ENCODE measurements at places on chromosomes 5 and 9.
A peak's percentile ranks its signal among the peaks of the same experiment; 100 is the strongest.

GRCh38 chr5:41869151-41869723 lies 988 bp downstream of the OXCT1 start:
- no peak for DNase-seq

DNA sequence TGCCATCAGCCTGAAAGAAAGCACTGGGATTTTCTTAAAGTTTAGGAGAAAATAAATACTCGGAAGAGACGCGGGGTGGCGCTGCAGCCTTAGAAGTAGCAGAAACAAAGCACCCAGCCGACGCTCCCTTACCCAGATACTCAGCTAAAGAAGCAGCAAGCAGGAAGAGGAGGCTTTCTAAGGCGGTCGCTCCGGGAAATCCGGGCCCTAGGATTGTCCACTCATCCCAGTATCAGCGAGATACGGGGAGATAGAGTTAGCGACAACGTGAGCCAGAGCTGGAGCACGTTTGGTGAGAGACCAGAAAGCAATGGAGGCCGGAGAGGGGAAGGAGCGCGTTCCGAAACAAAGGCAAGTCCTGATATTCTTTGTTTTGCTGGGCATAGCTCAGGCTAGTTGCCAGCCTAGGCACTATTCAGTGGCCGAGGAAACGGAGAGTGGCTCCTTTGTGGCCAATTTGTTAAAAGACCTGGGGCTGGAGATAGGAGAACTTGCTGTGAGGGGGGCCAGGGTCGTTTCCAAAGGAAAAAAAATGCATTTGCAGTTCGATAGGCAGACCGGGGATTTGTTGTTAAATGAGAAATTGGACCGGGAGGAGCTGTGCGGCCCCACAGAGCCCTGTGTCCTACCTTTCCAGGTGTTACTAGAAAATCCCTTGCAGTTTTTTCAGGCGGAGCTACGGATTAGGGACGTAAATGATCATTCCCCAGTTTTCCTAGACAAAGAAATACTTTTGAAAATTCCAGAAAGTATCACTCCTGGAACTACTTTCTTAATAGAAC lies at the start of gene PCDHB2:
Gene PCDHB2, plus strand, starts transcription at position 135 of the 782 bp plus-strand sequence. Its CDS starts 176 bp downstream, at position 311.
- DNase-seq, result no peak

GRCh38 chr5:3835811-3836210 lies 240.2 kb downstream of the IRX1 start:
- DNase-seq, result no peak

DNA sequence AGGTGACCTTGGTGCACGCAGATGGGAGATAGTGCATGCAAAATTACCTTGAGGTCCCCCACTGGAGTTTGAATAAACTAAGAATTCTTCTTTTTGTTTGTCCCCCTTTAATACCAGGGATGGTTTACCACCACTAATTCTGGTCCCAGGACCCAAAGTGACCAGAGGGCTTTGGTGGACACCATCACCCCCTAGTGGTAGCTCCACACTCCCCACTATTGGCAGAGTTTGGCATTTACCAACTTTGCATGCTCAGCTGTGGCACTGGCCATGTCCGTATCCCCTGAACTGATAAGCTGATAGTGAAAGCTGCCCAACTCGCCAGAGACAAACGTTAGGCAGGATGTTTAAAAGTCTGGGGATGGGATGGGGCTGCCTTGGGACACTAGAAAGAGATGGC lies 3.3 kb downstream of the ASTN2 start:
- no peak for DNase-seq

DNA sequence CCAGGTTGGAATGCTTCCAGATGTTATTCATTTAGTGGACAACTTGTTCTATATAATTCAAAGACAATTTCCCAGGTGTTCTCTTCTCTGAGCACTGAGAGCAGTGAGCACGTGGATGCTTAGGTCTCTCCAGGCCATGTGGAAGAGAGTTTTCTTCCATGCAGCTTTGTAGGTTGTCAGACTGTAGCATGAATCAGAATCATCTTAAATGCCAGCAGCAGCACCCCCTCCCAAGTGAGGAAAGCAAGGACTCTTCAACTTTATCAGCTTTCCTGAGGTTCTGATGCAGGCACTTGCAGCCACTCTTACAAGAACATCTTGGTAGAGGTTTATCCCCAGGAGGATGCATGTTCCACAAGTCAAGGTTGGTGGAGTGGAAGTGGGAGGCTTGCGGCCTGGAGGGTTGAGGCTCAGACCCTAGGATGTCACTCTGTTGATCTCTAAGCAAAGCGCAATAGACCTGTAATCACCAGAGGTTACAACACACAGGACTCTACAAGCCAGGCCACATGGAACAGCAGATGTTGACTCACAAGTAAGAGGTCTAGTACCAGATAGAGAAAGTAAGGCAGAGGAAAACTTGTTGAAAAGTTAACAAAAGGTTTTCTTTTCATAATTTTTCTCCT lies 47.7 kb downstream of the UGCG start:
- DNase-seq, result no peak

DNA sequence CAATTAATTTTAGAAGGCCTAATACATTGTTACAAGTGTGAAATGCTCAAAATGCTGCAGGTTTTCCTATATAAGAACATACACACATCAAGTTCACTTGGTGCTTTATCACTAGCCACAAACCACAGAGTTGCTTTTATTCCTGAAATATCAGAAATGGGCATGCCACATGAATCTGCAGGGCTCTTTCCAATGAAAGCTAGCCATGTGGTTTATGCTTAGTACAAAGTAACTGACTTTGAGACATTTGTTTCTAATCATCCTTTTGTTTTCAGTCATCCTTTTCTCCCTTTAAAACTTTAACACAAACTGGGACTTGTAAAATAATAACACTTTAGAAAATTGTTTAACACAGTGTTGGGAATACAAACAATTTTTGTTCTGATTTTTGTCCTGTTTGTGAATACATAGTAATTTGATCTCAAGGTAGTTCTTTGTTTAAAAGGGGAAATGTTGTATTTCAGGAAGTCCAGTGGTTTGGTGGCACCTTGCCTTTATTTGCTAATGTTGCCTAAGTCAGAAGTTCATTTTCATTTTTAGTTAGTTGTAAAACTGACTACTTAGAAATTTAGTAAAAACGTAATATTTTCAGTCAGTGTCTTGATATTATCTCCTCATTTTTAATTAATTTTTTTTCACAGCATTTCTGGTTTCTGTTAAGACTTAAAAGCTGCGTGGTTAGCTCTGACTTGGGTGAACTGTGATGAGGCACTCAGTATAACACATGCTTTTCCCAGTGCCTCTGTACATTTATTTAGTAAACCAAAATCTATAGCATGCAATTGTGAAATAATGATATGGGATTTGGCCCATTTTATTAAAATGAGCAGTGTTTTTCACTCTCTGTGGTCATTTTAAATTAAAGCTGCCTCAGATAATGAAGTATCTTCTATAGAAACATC lies 18.6 kb downstream of the PRDM6 start:
- DNase-seq, result no peak

- peak; percentile 30 for DNase-seq
Measured at GRCh38 chr9:100505564-100506159, 32.7 kb downstream of the TMEFF1 start.

GRCh38 chr9:85208666-85209065 lies 533.1 kb downstream of the AGTPBP1 start:
- DNase-seq, result no peak

DNA sequence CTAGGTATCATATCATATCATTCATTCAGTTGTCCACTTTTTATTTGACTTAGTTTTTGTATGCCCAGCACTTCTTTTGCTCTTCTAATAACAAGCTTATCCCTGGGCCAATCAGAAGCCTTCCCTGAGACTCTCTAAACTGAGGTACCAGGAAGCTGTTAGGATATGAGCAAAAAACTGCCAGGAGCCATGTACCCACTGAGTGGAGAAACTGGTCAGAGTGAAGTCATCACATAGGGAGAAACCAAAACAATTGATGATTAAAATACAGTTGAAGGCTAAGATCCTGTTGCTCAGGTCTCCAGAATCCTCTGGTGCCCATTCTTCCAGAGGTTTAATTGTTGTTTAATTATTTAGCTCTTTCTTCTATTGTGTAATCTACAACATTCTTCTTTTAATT lies 120.2 kb downstream of the KIAA0825 start:
- no peak for DNase-seq

- DNase-seq, result no peak
Measured at GRCh38 chr5:171953860-171954701, 52.4 kb downstream of the FBXW11 start.

GRCh38 chr5:105952875-105953274 lies 1717.9 kb downstream of the EFNA5 start:
- DNase-seq, result no peak

- no peak for DNase-seq
Measured at GRCh38 chr9:84239343-84239742, 101.2 kb downstream of the SLC28A3 start.

All from activated CD8-positive, alpha-beta memory T cell treated with anti-CD3 and anti-CD28 coated beads for 1 hour (primary cell).